ENCODE measurements at places on chromosomes 13 and 19.
A peak's percentile ranks its signal among the peaks of the same experiment; 100 is the strongest.

- DNase-seq, result no peak
Observed at GRCh38 chr13:79915114-79915811, 425.7 kb downstream of the SPRY2 start.

DNA sequence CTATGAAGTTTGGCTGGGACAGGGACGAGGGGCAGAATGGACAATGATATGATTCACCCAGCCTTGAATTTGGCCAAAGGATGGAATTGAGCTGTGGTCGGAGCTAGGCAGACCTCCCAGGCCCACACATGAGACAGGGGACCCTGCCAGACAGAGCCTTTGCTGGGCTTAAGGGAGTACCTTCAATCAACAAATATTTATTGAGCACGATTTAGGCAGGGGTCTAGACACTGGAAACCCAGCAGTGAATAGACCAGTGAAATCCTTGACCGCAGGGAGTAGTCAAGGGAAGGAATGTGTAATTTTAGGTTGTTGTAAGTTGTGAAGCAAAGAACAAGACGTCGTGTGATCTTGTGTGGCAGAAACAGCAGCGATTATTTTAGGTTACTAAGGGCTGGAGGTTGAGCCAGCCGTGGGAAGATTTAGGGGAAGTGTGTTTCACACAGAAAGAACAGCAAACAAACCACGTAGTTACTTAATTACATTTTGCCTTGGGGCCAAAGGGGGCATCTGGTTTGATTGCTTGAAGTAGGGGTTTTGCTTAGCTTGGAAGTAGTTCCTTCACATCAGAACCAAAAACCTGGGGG lies 16.9 kb upstream of the AP1M2 start:
- peak; percentile 41 for DNase-seq

GRCh38 chr13:91817250-91817649 lies 418.8 kb downstream of the GPC5 start:
- no peak for DNase-seq

DNA sequence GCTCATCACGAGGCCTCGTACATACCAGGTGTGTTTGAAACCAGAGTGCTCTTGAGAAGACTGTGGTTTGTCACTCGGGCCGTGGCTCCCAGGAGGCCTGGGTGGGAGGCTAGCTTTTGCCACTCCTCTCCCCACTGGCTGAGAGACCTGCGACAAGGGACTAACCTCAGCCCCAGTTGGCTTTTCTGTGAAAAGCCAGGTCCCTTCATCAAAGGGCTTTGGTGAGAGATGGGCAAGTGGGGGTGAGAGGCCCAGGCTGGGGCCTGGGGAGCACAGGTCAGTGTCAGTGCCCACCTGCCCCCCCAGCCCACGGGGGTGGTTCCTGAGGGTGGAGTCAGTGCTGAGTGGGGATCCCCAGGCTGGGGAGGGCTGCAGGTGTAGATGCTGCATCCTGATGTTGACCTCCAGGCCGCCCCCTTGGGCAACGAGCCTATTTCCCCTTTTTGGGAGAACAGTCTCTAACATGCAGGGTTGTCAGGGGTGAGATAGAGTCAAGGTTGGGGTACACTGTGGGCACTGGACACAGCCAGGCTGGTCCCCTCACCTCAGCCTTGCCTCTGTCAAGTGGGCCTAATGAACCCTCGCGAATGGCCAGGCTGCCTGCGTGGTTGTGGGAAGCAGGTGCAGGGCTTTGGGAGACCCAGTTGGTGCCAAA lies 661 bp downstream of the KCNJ14 start:
- no peak for DNase-seq

GRCh38 chr13:29230299-29230845 lies 365.1 kb downstream of the SLC7A1 start:
- DNase-seq, result no peak

DNA sequence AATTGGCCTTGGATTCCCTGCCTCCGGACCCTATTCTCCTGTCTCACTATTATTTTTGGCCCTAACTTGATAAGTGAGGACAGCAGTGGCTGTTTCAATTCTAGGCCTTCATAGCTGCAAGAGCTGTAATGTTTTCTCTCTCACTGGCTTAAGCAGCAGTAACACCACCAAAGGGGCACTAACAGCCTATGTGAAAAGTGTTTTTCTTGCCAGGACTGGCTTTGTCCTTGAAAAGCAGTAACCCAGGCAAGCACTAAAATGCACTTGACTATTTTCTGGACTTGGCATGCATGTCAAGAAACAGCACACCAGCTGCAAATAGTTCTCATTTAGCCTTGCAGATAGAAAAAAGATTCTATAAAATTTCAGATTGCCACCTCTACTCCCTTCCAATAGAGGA lies 9.3 kb upstream of the FBXL3 start:
- no peak for DNase-seq

Data from hematopoietic multipotent progenitor cell treated with erythropoietin and hydrocortisone succinate and interleukin-3 and kit ligand, for 17 days (in vitro differentiated cells).